ENCODE measurements at places on chromosomes 5 and 9.
A peak's percentile ranks its signal among the peaks of the same experiment; 100 is the strongest.

GRCh38 chr5:71924325-71924724, 182.9 kb upstream of the MAP1B start:
- no peak overlapping the region for H3K27ac ChIP-seq
- peaks cover 2% of the 10 kb centered on the region for H3K27me3 ChIP-seq
- H3K4me3 ChIP-seq, result no peak overlapping the region
- H3K36me3 ChIP-seq, result no peaks in the 10 kb centered on the region

GRCh38 chr9:105006514-105006913, 78.6 kb upstream of the ABCA1 start:
- H3K4me3 ChIP-seq, result no peak overlapping the region
- peaks cover 22% of the 10 kb centered on the region for H3K27me3 ChIP-seq
- H3K4me1 ChIP-seq, result peaks cover 10% of the 10 kb centered on the region
- no peaks in the 10 kb centered on the region for H3K36me3 ChIP-seq
- DNase-seq, result no peak
- H3K27ac ChIP-seq, result no peak overlapping the region

DNA sequence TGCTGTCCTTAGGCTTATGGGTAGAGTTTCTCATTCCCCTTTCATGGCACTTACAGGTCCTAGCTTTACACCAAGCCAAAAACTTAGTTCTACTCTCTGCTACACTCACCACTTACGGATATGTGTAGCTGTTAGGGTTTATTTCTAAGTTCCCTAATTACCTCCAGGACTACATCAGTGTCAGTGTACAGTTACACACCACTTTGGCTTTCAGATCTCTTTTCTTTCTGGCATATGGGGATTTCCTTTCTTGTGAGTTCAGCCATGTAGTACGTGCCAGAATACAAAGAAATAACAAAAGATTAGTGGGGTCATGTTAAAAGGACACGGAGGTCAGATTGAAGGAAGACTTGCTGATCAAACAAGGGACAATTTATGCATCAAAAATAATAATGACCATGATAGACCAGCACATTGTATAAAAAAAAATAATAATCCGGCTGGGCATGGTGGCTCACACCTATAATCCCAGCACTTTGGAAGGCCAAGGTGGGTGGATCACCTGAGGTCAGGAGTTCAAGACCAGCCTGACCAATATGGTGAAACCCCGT, 41.8 kb downstream of the LYRM7 start:
- no peak for DNase-seq
- H3K27ac ChIP-seq, result no peak overlapping the region
- H3K36me3 ChIP-seq, result peaks cover 13% of the 10 kb centered on the region
- H3K4me3 ChIP-seq, result no peak overlapping the region
- H3K4me1 ChIP-seq, result peaks cover 44% of the 10 kb centered on the region

GRCh38 chr9:106339882-106340281, 523.1 kb upstream of the ZNF462 start:
- H3K27me3 ChIP-seq, result no peaks in the 10 kb centered on the region
- no peak overlapping the region for H3K27ac ChIP-seq
- H3K36me3 ChIP-seq, result no peaks in the 10 kb centered on the region
- DNase-seq, result no peak

DNA sequence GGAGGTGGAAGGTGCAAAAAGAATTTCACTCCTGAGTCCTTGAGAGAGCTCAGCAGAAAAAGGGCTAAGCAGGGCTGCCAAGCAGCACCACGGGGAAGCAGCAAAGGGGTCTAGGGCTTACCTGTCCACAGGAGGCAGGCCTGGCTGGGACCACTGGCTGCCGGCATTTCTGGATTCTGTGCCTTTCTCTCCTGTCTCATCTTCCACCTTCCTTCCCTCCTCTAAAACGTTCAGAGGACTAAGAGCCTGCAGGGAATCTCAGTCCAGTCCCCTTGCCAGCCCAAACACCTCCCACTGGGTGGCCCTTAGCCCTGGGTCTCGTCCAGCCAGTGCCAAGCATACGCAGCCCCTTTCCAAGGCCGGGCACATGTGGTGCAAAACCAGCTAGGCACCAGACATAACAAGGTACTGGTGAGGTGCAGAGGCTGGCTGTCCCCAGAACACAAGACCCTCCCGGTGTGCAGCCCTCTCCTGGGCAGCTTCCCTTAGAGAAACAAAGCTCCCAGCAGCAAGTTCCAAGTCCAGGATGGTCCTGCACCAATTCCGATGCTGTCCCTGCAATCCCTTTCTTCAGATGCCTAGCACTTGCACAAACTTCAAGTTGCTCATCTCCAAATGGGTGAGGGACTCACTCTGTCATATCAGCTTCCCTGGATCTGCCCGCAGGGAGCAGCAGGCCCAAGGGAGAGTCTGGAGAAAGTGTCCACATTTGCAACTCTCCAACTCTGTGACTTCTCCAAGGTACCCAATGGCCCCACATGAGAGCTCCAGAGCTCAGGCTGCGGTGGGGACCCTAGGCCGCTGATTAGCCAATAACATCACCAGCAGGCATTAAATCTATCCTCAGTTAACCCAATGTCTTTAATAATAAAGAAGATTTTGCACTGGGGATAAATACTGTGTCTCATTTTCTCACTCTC, 126.3 kb downstream of the C5orf15 start:
- no peaks in the 10 kb centered on the region for H3K36me3 ChIP-seq
- peak; percentile 32 for DNase-seq
- H3K4me3 ChIP-seq, result no peak overlapping the region
- H3K4me1 ChIP-seq, result peaks cover 4% of the 10 kb centered on the region
- H3K27ac ChIP-seq, result no peak overlapping the region
- peaks cover 27% of the 10 kb centered on the region for H3K27me3 ChIP-seq

- H3K4me3 ChIP-seq, result no peak overlapping the region
- H3K27me3 ChIP-seq, result no peaks in the 10 kb centered on the region
- no peak overlapping the region for H3K27ac ChIP-seq
- H3K36me3 ChIP-seq, result no peaks in the 10 kb centered on the region
- no peaks in the 10 kb centered on the region for H3K4me1 ChIP-seq
Measured at GRCh38 chr5:144308174-144308573, 137.5 kb downstream of the KCTD16 start.

DNA sequence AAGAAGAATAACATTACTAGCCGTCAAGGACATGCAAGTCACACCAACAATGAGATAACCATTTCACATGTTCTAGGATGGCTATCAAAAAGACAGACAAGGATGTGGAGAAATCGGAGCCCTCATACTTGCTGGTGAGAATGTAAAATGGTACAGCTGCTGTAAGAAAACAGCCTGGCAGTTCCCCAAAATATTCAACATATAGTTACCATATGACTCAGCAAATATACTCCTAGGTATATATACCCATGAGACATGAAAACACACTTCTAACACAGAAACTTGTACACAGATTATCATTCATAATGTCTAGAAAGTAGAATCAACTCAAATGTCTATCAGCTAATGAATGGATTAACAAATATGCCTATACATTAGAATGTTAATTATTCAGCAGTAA, 105.4 kb upstream of the PCAT7 start:
- no peaks in the 10 kb centered on the region for H3K4me1 ChIP-seq
- peaks cover 40% of the 10 kb centered on the region for H3K36me3 ChIP-seq
- no peak for DNase-seq
- no peaks in the 10 kb centered on the region for H3K27me3 ChIP-seq
- no peak overlapping the region for H3K4me3 ChIP-seq

Data from activated CD8-positive, alpha-beta memory T cell treated with anti-CD3 and anti-CD28 coated beads, Interleukin-2, amount 10 ng/mL, durations not matched to agents 7 days and 5 days (primary cell).